ENCODE measurements at places on chromosomes 5 and 9. TPM values are rescaled to one million over a fixed set of nuclear protein-coding genes. Genes with fewer than 3 reads are reported as not detected.

Gene TSSK1B
- total RNA-seq, result not detected

Gene GPBP1
- 63.0 TPM for total RNA-seq

Gene SV2C
- total RNA-seq, result 0.32 TPM

Gene DIPK1B
- total RNA-seq, result 17.7 TPM

Gene DNAH5
- total RNA-seq, result 4.6 TPM

Gene OR1J2
- not detected for total RNA-seq

Gene WNK2
- 0.35 TPM for total RNA-seq

Gene CMYA5
- 2.7 TPM for total RNA-seq

Gene GABRA6
- not detected for total RNA-seq

Gene TAS2R1
- total RNA-seq, result not detected

Gene FGD3
- 21.6 TPM for total RNA-seq

Gene PITX1
- total RNA-seq, result not detected

Gene C9
- total RNA-seq, result not detected

Gene LHX3
- not detected for total RNA-seq

Gene HINT1
- total RNA-seq, result 147 TPM

Gene TPM2
- total RNA-seq, result 161 TPM

Gene PCDHA1
- total RNA-seq, result not detected

Gene LCN10
- 11.2 TPM for total RNA-seq

Gene ZNF474
- total RNA-seq, result not detected

Gene PCDHA5
- 0.43 TPM for total RNA-seq

Gene KIF24
- 0.46 TPM for total RNA-seq

Gene IRX1
- 7.5 TPM for total RNA-seq

Gene PCDHGA10
- 6.2 TPM for total RNA-seq

Gene PCDHGA11
- total RNA-seq, result 2.6 TPM

Gene PRKACG
- total RNA-seq, result not detected

Gene KDM3B
- total RNA-seq, result 60.6 TPM

Gene FSD1L
- total RNA-seq, result 4.5 TPM

Gene OBP2B
- total RNA-seq, result not detected

Gene SLC9A3
- total RNA-seq, result 1.0 TPM

Gene BASP1
- 31.1 TPM for total RNA-seq

Gene CEMIP2
- 219 TPM for total RNA-seq

Gene LMNB1
- 11.8 TPM for total RNA-seq

Gene CNTLN
- 7.4 TPM for total RNA-seq

Gene EXD3
- total RNA-seq, result 27.3 TPM

Gene NAIP
- total RNA-seq, result 28.8 TPM

Gene FUT7
- 0.81 TPM for total RNA-seq

Gene NUDCD2
- total RNA-seq, result 21.8 TPM

Gene LRRC19
- 0.64 TPM for total RNA-seq

Gene LHFPL2
- total RNA-seq, result 41.0 TPM

Gene IL5
- total RNA-seq, result not detected

Gene SPATA6L
- 12.6 TPM for total RNA-seq

Gene PCDHGA12
- 7.6 TPM for total RNA-seq

Gene OR1Q1
- not detected for total RNA-seq

Data from upper lobe of right lung (tissue), 1 donor.